ENCODE measurements at places on chromosomes 7 and 10.
A peak's percentile ranks its signal among the peaks of the same experiment; 100 is the strongest.

- no peak for DNase-seq
These were observed 54.8 kb upstream of the IFRD1 start for GRCh38 chr7:112395411-112395810.

DNA sequence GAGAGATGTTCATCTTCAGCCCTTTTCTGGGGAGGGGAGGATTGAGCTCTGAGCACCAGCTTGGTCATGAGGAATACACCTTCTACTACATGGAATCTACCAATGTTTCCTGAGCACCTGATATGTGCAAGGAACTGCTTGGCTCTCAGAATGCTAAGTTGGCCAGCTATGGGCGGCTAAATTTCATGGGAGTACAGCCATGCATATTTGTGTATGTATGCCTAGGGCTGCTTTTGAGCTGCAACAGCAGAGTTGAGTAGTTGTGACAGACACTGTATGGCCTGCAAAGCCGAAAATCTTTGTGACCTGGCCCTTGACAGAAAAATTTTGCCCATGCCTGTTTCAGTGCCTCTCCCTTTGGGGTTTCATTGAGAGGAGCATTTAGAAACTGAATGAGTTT is 44.9 kb downstream of the NPY start:
- no peak for DNase-seq

- no peak for DNase-seq
These were observed 10.6 kb downstream of the ZMIZ2 start for GRCh38 chr7:44759246-44759645.

DNA sequence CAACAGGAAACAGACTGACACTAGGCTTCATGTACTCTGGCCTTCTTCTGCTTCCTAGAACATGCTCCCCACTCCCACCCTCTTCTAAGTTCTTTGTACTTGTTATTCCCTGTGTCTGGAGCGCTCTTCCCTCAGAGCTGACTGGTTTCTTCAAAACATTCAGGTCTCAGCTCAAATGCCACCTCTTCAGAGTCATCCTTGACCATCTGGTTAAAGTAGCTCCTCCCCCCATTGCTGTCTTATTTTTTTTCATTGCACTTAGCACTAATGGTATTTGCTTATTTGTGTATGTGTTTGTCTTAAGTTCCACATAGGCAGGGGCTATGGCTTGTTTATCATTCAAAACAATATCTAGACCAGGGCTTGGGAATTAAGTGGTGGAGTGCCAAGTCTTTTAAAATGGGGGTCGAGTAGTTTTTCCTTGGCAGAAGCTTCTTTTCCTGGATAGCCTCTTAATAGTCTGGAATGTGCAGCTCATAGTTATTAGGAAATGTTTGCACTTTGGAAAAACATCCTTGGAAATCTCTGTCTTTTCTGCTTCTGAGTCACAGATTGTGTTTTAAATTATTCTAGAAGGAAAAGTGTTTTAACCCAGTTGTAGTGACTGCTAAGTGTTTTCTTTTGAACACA is 60.0 kb downstream of the RALA start:
- no peak for DNase-seq

- no peak for DNase-seq
These were observed 490.5 kb upstream of the PFKP start for GRCh38 chr10:2576892-2577291.

DNA sequence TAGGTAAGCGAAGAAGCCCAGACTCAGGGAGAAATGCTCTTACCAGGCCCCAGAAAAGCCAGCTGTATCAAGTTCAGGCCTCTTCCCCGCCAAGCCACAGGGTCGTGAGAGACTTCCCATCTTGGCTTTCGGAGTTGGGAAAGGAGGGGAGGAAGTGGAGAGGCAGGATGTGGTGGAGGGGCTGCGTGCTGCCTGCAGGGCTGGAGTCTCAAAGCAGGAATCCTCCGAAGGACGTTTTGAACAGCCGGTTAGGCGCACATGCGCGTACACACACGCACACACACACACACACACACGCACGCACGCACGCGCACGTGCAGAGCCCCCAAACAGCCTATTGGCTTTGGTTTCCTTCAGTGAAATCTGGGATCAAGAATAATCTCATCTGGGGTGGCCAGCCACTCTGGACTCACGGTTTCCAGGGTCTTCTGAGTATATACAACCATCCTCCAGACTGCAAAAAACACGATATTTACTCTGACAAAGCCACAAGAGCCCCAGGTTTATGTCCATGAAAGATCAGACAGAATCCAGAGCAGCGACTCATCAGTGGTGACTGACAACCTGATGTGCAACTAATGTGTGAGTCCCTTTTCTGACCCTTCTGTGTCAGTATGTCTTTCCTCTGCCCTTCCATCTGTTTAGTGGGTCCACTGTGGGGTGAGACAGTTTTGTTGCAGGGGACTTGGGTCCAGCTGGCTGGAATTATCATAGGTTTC is 115.0 kb upstream of the ZNF438 start:
- no peak for DNase-seq

GRCh38 chr7:1742555-1743303 is 72.7 kb downstream of the ELFN1 start:
- no peak for DNase-seq

- DNase-seq = peak; percentile 97
These were observed 26.4 kb downstream of the AKR1B1 start for GRCh38 chr7:134432296-134433152.

- DNase-seq = no peak
These were observed 31.3 kb upstream of the TRIL start for GRCh38 chr7:28989211-28989980.

DNA sequence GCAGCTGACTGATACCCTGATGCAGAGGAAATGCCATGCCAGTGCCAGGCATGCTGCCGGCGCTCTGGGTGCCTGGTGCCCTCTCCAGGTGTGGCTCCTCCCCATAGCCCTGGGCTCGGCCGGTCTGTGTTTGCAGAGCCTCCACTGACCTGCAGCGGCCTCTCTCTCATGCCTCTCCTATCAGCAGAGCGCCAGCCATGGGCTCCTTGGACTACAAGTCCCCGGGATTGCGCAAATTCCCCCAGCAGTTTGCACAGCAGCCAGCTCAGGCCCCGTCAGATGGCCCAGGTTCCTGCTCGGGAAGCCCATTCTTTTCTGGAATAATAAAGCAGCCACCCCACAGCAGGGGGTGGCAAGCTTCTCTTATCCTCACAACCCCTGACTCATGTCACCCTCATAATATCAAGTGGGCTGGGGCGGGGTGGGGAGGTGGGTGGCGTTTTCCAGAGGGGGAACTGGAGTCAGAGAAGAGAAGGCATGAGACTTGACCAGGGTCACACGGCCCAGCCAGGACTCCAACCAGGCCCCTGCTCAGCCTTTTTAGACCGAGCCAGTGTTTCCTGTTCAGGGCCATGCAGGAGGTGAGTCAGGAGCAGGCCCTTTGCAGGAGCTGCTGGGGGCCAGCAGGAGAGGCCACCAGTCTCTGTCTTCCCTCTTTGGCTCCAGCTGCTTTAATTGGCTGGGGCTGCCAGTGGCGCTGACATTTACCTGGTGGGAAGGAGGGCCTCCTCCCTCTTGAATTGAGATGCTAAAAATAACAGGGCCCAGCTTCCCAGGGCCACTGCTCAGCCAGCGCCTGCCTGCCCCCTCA is 58.6 kb downstream of the ZMIZ1 start:
- DNase-seq = no peak

DNA sequence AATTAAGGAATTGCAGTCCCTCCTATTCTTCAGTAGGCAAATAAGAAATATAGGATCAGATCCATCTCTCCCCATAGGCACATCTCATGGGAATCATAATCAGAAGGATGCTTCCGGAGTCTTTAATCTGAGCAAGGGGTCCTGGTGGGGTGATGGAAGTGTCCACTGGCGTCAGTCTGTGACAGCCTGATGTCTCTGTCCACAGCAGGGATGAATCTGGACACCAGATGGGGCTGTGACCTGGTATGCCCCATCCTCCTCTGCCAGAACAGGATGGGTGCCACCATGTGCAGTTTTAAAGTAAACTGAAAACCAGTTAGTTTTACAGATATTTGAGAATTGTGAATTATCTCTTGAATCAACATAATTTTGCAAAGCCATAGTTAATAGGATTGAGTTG is 148.7 kb downstream of the C1GALT1 start:
- peak; percentile 26 for DNase-seq

DNA sequence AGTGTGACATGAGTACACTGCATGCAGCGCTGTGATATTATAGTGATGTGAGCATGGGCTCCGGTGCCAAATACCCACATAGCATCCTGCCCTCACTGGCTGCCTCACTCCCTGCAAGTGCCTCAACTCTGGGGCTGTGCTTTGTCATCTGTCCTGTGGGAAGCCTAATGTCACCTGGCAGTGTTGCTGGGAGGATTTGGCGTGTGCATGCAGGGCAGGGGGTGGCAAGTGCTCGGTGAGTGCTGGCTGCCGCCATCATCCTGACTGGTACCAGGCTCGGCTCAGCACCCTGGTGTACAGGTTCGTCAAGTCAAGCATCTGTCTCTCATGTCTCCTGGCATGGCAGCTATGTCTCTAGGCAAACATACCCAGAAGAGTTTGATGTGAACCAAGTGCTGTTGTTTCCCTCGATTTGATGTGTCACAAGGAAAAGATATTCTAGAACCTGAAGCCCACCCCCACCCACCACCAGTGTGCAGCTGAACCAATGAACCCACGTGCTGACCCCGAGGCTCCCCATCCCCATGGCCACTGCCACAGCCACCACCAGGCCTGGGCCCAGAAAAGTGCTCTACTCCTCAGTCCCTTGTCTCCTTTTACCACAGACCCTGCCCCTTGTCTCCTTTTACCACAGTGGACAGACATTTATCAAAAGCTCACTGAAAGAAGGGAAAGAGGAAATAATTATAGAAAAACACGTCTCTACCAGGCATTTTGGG is 135.8 kb downstream of the MAPK8 start:
- no peak for DNase-seq

GRCh38 chr10:30903397-30904138 is 128.1 kb downstream of the ZNF438 start:
- DNase-seq = no peak

DNA sequence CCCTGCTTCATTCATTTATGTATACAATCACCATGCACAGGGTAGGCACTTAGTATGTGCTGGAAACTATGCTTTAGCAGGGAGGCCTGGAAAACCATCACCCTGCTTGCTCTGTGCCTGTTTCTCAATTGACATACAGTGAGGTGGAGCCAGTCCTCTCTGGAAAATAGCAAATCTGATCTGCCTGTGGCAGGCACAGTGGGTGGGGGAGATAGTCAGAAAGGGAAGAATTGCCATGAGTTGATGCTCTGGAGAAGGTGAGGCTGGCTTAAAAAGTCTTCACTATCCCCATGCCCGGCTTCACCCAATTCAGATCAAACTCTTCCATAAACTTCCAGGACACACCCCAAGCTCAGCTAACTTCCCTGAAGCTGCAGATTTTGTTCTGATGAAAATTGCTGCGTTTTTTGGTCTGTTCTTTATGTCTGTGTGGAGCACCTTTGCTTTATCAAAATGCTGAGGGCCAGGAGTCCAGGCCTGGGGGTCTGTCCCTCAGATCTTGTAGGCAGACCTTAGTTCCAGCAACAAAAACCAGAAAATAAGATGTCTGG is 84.8 kb downstream of the ANK3 start:
- peak; percentile 45 for DNase-seq

DNA sequence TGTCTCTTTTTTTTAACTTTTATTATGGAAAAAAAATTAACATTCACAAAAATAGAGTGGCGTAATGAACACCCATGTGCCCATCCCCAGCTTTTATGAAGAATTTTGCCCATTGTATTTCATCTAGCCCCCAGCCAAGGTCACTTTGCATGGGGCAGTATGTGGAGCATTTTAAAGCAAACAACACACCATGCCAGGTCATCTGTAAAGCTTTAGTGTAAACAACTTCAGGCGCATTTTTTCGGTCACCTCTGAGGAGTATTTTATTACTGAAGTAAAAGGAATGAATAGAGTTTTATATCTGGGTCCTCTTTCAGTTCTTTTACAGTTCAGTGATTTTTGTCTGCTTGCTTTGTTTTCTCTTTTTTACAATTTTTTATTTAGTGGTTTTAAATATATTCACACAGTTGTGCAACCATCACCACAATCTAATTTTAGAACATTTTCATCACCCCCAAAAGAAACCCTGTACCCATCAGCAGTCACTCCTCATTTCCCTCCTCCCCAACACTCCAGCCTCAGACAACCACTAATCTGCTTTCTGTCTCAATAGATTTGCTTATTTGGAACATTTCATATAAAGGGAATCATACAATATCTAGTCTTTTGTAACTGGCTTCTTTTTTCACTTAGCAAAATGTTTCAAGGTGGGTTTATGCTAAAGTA is 87.9 kb downstream of the SLC37A3 start:
- no peak for DNase-seq

DNA sequence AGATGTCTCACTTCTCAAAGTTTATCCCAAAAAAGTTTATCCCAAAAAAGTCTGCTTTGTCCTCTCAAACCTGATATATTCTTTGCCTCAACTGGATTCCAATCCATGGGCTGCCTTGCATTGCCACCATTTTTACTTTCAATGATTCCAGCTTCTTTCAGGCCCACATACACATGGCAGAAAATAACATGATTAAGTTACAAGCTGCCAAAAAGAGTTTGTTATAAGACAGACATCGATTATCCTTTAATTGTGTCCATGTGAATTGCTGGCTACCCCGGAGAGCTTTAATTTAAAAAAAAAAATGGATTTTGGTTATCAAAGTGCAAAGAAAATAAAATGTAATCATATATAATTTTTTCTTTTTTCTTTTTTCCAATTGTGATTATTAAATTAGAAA is 819.6 kb upstream of the SORCS1 start:
- peak; percentile 57 for DNase-seq

- peak; percentile 70 for DNase-seq
These were observed 18.6 kb upstream of the IFIT2 start for GRCh38 chr10:89283025-89283935.

GRCh38 chr7:27642271-27642670 is 20.4 kb downstream of the HIBADH start:
- no peak for DNase-seq

- DNase-seq = no peak
These were observed 581.6 kb downstream of the ETV1 start for GRCh38 chr7:13407911-13408310.

- DNase-seq = no peak
These were observed 41.4 kb upstream of the SGCE start for GRCh38 chr7:94697035-94697974.

GRCh38 chr7:108328174-108328651 is 128.0 kb downstream of the NRCAM start:
- DNase-seq = no peak

DNA sequence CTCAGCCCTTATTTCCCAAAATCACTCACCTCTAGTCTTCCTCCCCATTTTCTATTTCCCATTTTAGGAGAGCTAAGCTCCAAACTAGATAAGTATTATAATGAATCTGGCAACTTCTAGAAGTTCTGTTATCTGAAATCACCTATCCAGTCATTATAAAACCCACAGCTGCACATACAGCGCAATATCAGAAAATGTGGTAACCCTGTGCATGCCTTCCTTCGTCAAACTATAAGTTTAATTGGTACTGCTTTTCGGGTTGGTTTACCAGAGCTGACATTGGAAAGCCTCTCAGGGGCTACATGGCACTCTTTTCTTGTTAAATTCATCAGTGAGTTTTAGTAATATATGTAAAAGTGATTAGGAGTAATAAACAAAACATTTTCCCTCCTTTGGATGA is 1.6 kb downstream of the LAMB4 start:
- DNase-seq = no peak

GRCh38 chr10:50529660-50530059 is 94.1 kb downstream of the SGMS1 start:
- no peak for DNase-seq

- DNase-seq = no peak
These were observed 997.0 kb upstream of the POT1 start for GRCh38 chr7:125926621-125927020.
